Right lobe of liver (tissue), 6 donors: ENCODE measurements at places on chromosomes 13 and 19. TPM values are rescaled to one million over a fixed set of nuclear protein-coding genes. Genes with fewer than 3 reads are reported as not detected.
A peak's percentile ranks its signal among the peaks of the same experiment; 100 is the strongest.

GRCh38 chr13:96238861-96239260 lies 149.0 kb downstream of the HS6ST3 start:
- H3K27ac ChIP-seq, result no peak overlapping the region
- no peaks in the 10 kb centered on the region for H3K36me3 ChIP-seq
- no peaks in the 10 kb centered on the region for H3K27me3 ChIP-seq
- H3K4me1 ChIP-seq, result no peaks in the 10 kb centered on the region

GRCh38 chr13:72129117-72129516 lies 262.1 kb upstream of the DACH1 start:
- no peak overlapping the region for H3K27ac ChIP-seq
- no peak overlapping the region for H3K4me3 ChIP-seq
- DNase-seq, result no peak

The CRB3 gene
- 54.9 TPM for total RNA-seq

GRCh38 chr13:44904967-44905366 lies 84.3 kb downstream of the NUFIP1 start:
- H3K27ac ChIP-seq, result no peak overlapping the region
- H3K36me3 ChIP-seq, result no peaks in the 10 kb centered on the region
- H3K4me1 ChIP-seq, result no peaks in the 10 kb centered on the region
- H3K27me3 ChIP-seq, result no peaks in the 10 kb centered on the region

DNA sequence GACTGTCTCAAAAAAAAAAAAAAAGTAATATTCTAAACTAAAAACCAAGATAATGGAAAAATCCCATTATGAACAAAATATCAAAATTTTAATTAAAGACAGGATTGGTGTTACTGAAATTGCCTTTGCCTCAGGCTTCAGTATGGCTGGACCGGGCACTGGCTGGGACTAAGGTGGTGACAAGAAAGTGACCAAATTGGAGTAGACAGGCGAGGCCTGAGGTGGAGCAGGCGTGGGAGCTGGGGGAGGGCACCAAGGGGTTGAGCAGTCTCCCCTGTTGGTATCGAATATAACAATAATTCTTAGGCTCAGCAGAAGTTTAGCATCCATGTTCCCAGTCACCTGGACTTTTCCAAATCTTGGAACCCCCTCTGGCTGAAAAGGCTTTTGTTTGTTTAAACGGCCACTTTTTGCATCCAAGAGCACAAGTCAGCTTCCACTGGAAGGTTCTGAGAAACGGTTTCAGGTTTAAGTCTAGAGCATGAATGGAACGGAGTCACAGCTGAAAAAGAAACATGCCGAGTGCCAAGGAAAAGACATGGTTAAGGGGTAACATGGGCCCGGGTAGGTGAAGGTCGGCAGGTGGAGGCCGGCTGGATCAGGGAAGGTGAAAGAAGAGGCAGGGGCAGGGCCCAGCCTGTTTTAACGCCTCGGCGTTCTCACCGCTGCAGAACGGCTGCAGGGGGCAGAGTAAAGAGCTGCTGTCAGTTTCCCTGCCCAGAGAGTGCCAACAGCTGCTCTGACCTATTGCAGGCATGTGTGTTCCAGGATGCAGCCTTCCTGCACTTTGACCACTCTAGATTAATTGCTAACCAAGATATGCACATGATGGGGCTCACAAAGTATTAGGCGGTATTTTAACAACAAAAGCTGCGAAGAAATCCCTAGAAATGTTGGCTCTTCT lies 104.4 kb downstream of the TM9SF2 start:
- peak; percentile 89 for DNase-seq
- H3K4me1 ChIP-seq, result no peaks in the 10 kb centered on the region
- peak overlapping the region; percentile 28 for H3K4me3 ChIP-seq
- no peaks in the 10 kb centered on the region for H3K27me3 ChIP-seq
- no peaks in the 10 kb centered on the region for H3K36me3 ChIP-seq

The SAFB2 gene
- total RNA-seq, result 18.4 TPM

The CYSLTR2 gene
- 0.12 TPM for total RNA-seq

- no peak overlapping the region for H3K4me3 ChIP-seq
- H3K36me3 ChIP-seq, result no peaks in the 10 kb centered on the region
- H3K27me3 ChIP-seq, result peaks cover 9% of the 10 kb centered on the region
These were observed 3.8 kb downstream of the TNNI3 start for GRCh38 chr19:55153652-55154264.

The ZNF66 gene
- 0.57 TPM for total RNA-seq

DNA sequence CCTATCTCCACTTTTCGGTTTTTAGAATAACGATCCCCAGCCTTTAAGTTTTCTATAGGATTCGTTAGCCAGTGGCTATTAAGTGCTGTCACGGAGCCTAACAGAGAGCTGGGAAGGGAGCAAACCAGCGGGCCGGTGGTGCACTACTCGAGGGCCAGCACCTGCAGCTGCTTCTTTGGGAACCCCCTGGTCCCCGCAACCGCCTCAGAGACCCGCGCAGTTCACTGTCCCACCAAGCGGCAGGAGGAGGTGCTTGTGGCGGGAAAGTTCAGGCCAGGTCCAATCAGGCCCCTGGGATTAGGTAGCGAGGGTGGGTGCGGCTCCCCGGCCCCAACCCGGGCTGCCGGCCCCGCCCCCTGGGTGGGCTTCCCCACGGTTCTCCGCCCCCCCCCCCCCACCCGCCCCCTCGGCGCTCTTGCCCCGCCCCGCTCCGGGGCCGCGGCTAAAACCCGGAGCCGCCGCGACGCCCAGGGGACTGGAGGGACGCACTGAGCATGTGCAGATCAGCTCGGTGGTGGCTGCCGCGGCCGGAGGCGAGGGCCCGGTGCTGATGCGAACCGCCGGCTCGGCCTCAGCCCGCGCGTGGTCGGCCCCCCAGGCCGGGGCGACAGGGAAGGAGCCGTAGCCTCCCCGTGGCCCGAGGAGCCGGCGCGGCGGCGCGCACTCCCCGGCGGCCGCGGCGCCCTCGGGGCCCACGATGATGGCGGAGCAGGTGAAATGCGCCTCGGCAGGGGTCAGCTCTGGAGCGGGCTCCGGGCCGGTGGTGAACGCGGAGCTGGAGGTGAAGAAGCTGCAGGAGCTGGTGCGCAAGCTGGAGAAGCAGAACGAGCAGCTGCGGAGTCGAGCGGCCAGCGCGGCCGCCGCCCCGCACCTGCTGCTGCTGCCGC lies at the start of gene SLAIN1:
Gene SLAIN1 (plus strand): TSS at position 471 of the 887 bp plus-strand sequence. CDS start 227 bp downstream, at position 698.
- H3K36me3 ChIP-seq, result no peaks in the 10 kb centered on the region
- H3K27me3 ChIP-seq, result no peaks in the 10 kb centered on the region
- H3K27ac ChIP-seq, result peak within 1 kb of the TSS; percentile 34
- DNase-seq, result peak; percentile 87
- peak within 1 kb of the TSS; percentile 74 for H3K4me3 ChIP-seq
- peaks cover 16% of the 10 kb centered on the region for H3K4me1 ChIP-seq

DNA sequence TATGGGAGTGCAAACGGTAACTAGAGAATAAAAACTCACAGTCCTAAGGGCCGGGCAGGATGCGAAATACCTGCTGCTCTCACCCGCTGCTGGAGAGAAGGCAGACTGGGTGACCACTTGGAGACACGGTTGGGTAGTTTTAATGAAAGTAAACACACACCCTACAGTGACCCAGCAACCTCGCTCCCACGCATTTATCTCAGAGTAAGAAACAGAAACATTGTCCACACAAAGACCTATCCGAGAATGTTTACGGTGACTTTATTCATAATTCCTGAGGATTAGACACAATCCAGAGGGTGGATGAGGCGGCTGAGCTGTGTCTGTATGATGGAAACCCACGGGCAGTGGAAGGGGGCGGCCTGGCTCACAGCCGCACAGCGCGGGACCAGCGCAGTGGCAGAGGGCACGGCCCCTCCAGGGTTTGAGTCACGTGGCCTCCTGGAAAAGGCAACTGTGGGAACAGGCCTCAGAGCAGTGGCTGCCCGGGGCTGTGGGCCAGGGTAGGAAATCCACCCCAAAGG lies 73.5 kb upstream of the C13orf46 start:
- no peaks in the 10 kb centered on the region for H3K36me3 ChIP-seq
- no peak overlapping the region for H3K27ac ChIP-seq
- no peak overlapping the region for H3K4me3 ChIP-seq
- DNase-seq, result no peak

DNA sequence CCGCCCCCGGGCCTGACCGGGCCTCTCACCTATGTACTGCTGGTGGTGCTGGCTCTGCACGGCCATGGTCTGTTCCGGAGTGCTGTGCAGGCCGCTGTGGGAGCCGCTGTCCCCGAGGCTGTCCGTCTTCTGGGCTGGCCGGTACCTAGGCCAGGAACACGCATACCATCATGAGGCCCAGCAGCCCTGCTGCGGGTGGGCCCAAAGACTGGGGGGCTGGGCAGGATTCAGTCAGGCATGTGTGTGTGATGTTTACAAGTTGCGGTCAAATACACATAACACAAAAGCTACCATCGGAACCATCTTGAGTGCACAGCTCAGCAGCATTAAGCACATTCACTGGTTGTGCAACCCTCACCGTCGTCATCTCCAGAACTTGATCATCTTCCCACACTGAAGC lies 32.2 kb upstream of the RANBP3 start:
- H3K4me1 ChIP-seq, result no peaks in the 10 kb centered on the region
- no peaks in the 10 kb centered on the region for H3K36me3 ChIP-seq
- H3K27me3 ChIP-seq, result no peaks in the 10 kb centered on the region

The VSTM2B gene
- total RNA-seq, result not detected

DNA sequence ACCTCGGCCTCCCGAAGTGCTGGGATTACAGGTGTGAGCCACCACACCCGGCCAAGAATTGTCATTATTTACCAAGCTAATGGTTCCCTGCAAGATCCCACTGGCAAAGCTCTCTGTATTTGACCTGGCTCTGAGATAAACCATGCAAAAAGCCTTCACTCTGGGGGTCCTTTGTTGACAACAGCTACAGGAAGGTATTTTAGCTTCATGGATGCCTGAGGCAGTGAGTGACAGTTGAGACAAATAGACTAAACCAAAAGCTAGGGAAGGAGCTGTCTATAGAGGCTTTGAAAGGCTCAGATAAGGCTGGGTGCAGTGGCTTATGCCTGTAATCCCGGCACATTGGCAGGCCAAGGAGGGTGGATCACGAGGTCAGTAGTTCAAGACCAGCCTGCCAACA lies 45.5 kb downstream of the NOTCH3 start:
- no peak overlapping the region for H3K4me3 ChIP-seq
- no peaks in the 10 kb centered on the region for H3K27me3 ChIP-seq
- H3K4me1 ChIP-seq, result no peaks in the 10 kb centered on the region
- no peaks in the 10 kb centered on the region for H3K36me3 ChIP-seq
- no peak for DNase-seq

DNA sequence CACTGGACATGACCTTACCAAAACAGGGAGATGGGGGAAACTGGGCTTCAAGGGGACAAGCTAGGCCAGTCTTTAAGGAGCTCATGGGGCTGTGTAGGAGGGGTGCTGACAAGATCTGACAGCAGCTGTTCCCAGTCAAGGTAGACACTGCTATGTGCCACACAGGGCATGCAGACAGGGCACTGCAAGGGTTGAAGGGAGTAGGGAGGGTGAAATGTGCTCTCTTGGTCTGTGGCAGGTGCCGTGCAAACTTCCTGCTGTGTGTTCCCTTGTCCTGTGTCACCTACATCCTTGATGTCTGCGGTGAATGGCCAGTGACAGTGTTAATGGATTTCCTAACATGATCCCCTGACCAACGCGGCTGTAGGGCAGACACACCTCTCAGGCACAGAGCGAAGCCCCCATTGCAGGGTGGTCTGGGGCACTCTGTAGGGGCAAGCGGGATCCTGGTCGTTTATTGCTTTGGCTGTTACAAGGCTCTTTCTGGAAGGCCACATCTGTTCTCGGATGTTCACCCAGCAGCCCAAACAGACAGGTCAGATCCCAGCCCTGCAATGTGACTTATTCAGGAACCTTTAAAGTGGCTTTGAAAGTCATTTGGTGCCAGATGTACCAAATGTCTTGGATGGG lies 199.5 kb upstream of the ZNF536 start:
- H3K27me3 ChIP-seq, result no peaks in the 10 kb centered on the region
- DNase-seq, result no peak
- no peaks in the 10 kb centered on the region for H3K36me3 ChIP-seq
- no peaks in the 10 kb centered on the region for H3K4me1 ChIP-seq
- H3K27ac ChIP-seq, result no peak overlapping the region
- no peak overlapping the region for H3K4me3 ChIP-seq

The TLE6 gene
- total RNA-seq, result 6.0 TPM

DNA sequence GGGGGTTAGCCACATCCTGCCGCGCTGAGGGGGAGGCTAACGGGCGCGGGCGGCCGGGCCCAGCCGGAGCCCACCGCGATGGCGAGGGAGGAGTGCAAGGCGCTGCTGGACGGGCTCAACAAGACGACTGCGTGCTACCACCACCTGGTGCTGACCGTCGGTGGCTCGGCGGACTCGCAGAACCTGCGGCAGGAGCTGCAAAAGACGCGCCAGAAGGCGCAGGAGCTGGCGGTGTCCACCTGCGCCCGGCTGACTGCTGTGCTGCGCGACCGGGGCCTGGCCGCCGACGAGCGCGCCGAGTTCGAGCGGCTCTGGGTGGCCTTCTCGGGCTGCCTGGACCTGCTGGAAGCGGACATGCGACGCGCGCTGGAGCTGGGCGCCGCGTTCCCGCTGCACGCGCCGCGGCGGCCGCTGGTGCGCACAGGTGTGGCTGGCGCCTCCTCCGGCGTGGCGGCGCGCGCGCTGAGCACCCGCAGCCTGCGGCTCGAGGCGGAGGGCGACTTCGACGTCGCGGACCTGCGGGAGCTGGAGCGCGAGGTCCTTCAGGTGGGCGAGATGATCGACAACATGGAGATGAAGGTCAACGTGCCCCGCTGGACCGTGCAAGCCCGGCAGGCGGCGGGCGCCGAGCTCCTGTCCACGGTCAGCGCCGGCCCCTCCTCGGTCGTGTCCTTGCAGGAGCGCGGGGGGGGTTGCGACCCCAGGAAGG lies 692 bp downstream of the RGS9BP start:
- no peaks in the 10 kb centered on the region for H3K27me3 ChIP-seq
- no peak for DNase-seq
- H3K27ac ChIP-seq, result no peak overlapping the region
- H3K4me3 ChIP-seq, result peak overlapping the region; percentile 95

The POMP gene
- 45.5 TPM for total RNA-seq

DNA sequence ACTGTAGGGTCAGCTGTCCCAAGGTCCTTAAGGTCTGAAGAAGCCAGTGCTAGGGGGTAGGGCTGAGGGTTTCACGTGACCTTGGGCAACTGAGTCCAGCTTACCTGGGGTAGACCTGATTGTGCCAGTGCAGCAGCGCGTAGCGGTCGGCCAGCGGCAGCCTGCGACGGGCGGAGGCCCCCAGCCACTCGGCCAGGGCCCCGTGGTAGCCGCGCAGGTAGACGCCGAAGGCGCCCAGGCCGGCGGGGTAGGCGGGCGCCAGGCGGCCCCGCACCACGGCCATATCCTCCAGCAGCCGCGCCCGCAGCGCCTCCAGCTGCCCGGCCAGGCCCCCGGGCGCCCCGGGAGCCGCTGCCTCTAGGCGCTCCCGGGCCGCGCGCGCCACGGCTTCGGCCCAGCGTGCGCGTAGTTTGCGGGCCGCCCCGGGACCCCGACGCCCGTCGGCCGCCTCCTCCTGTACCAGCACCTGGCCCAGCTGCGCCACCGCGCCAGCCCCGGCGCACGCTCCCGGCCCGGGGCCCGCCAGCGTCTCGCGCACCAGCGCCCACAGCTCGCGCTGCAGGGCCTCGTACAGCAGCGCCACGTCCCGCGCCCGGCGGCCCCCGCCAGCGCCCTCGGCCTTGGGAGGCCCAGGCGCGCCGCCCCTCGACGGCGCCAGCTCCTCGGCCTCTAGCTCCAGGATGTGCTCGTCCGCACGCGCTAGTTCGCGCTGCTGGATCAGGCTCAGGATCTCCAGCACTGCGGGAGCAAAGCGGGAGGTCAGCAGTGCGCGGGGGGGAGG lies 10.9 kb downstream of the EXOC3L2 start:
- H3K27me3 ChIP-seq, result no peaks in the 10 kb centered on the region
- no peak overlapping the region for H3K27ac ChIP-seq
- H3K4me1 ChIP-seq, result no peaks in the 10 kb centered on the region

GRCh38 chr13:78758549-78758948 lies 99.6 kb upstream of the OBI1 start:
- no peak overlapping the region for H3K27ac ChIP-seq
- no peak for DNase-seq
- no peaks in the 10 kb centered on the region for H3K4me1 ChIP-seq
- no peak overlapping the region for H3K4me3 ChIP-seq

GRCh38 chr19:10898633-10899032 lies 27.3 kb downstream of the CARM1 start:
- H3K27me3 ChIP-seq, result no peaks in the 10 kb centered on the region
- H3K36me3 ChIP-seq, result no peaks in the 10 kb centered on the region
- no peak overlapping the region for H3K4me3 ChIP-seq
